ENCODE measurements at places on chromosomes 13 and 19. TPM values are rescaled to one million over a fixed set of nuclear protein-coding genes. Genes with fewer than 3 reads are reported as not detected.

PDX1 gene
- polyA plus RNA-seq = not detected

DZIP1 gene
- polyA plus RNA-seq = 5.8 TPM

DNA sequence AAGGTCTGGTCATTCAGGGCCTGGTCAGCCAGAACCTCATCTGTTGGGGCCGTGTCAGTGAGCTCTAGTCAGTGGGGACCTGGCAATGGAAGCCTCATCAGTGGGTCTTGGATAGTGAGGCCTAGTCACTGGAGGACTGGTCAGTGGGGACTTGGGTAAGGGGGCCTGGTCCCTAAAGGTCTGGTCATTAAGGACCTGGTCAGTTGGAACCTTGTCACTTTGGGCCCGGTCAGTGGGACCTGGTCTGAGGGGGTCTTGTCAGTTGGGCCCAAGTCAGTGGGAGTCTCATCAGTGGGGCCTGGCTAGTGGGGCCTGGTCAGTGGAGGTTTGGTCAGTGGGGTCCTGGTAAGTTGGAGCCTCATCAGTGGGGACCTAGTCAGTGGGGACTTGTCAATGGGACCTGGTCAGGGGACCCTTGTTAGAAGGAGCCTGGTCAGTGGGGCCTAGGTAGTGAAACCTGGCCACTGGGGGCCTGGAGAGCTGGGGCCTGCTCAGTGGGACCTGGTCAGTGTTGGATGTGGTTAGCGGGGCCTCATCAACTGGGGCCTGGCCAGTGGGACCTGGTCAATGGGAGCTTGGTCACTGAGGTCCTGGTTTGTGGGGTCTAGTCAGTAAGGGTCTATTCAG is 43.7 kb upstream of the TPM4 start:
- no peaks in the 10 kb centered on the region for H3K27me3 ChIP-seq
- no peaks in the 10 kb centered on the region for H3K4me1 ChIP-seq
- H3K4me3 ChIP-seq = no peak overlapping the region
- no peak overlapping the region for H3K27ac ChIP-seq
- DNase-seq = no peak

APC2 gene
- 0.11 TPM for polyA plus RNA-seq

GRCh38 chr13:76383676-76384461 is 502.3 kb downstream of the KCTD12 start:
- no peaks in the 10 kb centered on the region for H3K36me3 ChIP-seq
- H3K27me3 ChIP-seq = peaks cover 56% of the 10 kb centered on the region
- H3K4me1 ChIP-seq = peaks cover 16% of the 10 kb centered on the region
- H3K27ac ChIP-seq = peak overlapping the region; percentile 50

DNA sequence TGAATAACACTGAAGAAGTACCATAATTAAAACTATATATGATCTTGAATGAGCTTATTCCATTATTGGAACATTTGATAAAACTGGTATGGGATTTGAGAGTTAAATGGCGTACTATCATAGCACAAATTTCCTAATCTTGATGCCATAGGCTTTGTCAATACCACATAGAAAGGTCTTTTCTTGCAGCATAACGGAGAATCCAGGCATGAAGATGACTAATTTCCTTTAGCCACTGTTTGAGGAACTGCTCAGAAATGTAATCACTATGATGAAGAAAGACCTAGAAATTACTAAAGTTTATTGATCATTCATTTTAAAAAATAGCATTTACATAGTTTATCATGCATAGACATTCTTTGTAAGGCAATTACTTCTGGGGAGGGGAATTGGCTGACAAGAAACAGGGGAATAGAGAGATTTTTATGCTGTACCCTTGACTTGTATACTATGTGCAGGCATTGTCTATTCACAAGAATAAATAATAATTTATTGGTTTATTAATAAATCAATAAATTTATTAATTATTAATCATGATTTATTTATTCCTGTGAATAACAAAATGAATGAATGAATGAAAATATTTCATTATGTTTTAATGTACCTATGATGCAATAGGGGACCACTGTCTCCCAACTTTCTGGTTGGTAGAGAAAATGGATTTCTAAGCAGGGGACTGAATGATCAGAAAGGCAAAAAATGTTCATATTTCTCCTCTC is 2676.6 kb downstream of the PCDH9 start:
- DNase-seq = peak; percentile 61
- H3K27me3 ChIP-seq = no peaks in the 10 kb centered on the region
- H3K4me3 ChIP-seq = no peak overlapping the region
- no peaks in the 10 kb centered on the region for H3K36me3 ChIP-seq

EDDM13 gene
- not detected for polyA plus RNA-seq

DNA sequence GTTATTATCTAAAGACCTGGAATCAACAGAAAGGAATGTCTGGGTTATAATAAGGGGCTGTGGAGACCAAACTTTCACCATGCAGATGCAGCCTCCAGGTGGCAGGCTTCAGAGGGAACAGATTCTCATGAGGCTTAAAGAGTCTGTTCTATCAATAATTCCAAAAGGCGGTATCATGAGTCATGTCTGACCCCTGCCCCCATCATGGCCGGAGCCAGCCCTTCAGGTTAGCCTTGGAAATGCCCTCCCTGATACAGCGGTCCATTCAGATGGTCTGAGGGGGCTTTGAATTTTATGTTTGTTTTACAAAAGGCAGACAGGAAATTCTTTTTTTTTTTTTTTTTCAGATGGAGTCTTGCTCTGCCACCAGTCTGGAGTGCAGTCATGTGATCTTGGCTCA is 21.7 kb upstream of the LAMP1 start:
- H3K27ac ChIP-seq = no peak overlapping the region
- DNase-seq = peak; percentile 81
- H3K4me3 ChIP-seq = no peak overlapping the region
- H3K36me3 ChIP-seq = no peaks in the 10 kb centered on the region
- no peaks in the 10 kb centered on the region for H3K27me3 ChIP-seq

DNA sequence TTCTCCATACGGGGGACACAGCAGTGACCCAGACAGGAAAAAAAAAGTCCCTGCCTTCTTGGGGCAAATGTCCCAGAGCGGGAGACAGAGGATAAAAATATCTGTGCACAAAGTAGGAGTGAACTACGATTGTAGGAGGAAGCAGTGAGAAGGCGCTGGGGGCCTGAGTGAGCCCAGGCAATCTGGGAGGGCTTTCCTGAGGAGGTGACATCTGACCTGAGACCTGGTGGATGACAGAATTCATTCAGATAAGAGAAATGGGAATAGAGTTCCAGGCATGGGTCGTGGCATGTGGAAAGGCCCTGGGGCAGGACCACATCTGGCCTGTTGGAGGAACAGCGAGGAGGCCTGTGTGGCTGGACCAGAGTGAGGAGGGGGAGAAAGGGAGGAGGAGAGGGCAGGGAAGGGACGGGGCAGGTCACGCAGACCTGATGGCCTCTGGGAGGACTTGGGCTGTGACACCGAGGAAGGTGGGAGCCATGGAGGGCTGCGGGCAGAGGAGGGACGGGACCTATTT is 50.2 kb upstream of the NFIC start:
- H3K36me3 ChIP-seq = no peaks in the 10 kb centered on the region
- DNase-seq = no peak
- H3K27me3 ChIP-seq = no peaks in the 10 kb centered on the region
- no peak overlapping the region for H3K4me3 ChIP-seq
- no peaks in the 10 kb centered on the region for H3K4me1 ChIP-seq

FAAP24 gene
- polyA plus RNA-seq = 5.8 TPM

DNA sequence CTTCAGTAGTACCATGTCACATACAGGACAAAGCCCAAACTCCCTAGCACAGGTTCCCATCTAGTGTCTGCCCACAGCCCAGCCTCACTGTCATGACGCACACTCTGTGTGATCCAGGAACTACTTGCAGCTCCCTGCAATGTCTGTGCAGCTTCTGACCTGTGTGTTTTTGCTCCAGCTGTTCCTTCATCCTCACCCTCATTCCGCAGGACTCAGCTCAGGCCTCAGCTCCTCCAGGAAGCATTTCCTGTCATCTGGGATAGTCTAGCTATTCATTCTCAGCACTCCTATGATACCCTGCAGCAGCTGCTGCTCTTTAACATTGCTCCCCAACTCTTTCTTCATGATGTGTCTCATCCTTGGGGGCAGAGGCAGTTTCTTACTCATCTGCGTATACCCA is 56.1 kb downstream of the ENOX1 start:
- peaks cover 9% of the 10 kb centered on the region for H3K4me1 ChIP-seq
- peak; percentile 66 for DNase-seq
- no peak overlapping the region for H3K4me3 ChIP-seq
- no peaks in the 10 kb centered on the region for H3K27me3 ChIP-seq
- no peaks in the 10 kb centered on the region for H3K36me3 ChIP-seq
